ENCODE measurements at places on chromosomes 7 and 10.

DNA sequence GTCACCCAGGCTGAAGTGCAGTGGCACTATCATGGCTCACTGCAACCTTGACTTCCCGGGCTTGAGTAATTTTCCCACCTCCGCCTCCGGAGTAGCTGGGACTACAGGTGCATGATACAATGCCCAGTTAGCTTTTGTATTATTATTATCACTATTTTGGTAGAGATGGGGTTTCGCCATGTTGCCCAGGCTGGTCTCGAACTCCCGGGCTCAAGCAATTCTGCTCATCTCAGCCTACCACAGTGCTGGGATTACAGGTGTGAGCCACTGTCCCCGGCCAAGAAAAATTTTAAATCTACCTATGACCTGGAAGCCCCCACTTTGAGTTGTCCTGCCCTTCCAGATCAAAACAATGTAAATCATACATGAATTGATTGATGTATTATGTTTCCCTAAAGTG is 38.8 kb downstream of the CCDC6 start:
- no peak for DNase-seq

- no peak for DNase-seq
Measured at GRCh38 chr10:110076559-110077318, 69.0 kb downstream of the ADD3 start.

DNA sequence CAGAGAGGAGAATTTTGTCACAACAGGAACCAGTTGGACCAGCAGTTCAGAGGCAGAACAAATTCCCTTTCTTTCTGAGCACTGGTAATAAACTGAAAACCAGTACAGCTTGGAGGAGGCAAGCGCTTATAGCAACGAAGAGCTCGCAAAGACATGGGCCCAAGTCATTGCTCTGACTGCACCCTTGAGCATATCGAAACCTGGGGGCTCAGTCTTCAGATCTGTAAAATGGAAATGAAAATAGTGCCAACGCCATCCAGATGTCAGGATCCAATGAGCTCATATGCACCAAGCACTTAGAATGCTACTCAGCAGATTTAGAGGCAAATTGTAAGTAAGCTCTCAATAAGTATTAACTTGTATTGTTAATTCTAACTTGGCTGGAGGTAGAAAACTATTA is 14.4 kb upstream of the CALU start:
- DNase-seq, result no peak

DNA sequence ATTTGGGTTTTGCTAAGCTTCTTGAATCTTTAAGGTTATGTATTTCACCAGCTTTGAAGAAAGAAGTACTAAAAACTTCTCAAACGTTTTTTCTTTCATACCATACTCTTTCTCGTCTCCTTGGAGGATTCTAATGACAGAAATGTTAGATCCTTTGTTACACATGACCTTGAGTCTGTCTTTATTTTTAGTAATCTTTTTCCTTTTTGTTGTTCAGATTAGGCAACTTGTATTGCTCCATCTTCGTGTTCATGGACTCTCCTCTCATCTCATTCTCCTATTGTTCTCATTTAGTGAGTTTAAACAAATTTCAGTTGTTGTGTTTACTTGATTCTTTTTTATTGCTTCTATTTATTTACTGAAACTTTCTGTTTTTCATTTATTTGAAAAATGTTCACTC is 73.7 kb downstream of the WDFY4 start:
- no peak for DNase-seq

DNA sequence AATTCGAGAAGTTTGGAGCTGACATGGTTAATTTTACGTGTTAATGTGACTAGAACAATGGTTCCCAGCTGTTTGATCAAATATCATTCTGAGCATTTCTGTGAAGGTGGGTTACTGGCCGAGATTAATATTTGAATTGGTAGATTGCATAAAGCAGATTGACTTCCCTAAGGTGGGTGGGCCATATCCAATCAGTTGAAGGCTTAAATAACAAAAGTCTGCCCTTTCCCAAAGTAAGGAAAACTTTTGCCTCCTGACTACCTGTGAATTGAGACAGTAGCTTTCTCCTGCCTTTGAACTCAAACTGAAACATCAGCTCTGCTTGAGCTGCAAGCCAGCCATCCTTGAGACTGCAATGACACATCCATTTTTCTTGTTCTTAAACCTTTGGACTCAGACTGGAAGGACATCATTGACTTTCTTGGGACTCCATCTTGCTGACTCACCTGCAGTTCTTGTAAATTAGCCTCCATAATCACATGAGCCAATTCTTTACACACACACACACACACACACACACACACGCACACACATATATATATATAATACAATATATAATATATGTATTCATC is 63.1 kb upstream of the LRRTM3 start:
- no peak for DNase-seq

GRCh38 chr7:20440472-20441105 is 109.9 kb downstream of the ITGB8 start:
- no peak for DNase-seq

DNA sequence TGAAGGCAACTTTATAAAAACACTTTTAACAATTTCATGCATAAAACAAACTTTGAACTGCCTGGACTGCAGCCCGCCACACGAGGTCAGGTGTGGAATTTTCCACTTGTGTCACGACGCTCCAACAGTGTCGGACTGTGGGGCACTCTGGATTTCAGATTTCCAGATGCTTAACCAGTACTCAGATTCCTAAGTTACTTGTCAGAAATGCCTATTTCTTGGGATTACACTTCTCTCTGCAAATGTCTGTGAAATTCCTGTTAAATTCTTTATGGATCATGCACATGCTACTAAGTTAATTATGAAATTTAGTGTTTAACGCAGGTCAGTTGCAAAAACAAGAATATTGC is 473 bp upstream of the GPER1 start:
- DNase-seq, result no peak

DNA sequence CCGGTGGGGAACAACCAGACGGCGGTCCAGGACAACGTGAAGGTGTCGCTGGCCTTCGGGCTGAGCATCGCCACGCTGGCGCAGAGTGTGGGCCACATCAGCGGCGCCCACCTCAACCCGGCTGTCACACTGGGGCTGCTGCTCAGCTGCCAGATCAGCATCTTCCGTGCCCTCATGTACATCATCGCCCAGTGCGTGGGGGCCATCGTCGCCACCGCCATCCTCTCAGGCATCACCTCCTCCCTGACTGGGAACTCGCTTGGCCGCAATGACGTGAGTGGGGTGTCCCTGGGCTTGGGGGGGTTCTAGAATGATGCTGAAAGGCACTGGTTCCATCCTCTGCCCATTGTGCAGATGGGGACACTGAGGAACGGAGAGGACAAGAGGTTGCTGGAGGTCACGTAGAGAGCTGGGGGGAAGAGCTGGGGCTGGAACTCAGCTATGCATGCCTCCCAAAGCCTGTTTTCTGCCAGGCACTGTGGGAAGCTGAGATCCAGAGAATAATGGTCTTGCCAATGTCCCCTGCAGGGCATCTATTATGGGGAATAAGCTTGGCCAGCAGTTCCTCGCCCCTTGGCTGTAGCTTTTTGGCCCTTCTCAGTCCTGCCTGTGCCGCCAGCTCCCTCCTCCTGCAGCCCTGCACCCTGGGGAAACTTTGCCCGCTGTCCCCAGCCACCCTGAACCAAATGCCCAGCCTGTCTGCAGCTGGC is 523 bp downstream of the AQP1 start:
- no peak for DNase-seq

GRCh38 chr10:52172581-52172980 is 141.5 kb upstream of the DKK1 start:
- DNase-seq, result no peak

- peak; percentile 89 for DNase-seq
Measured at GRCh38 chr10:110802551-110803238, 69.0 kb upstream of the PDCD4 start.

DNA sequence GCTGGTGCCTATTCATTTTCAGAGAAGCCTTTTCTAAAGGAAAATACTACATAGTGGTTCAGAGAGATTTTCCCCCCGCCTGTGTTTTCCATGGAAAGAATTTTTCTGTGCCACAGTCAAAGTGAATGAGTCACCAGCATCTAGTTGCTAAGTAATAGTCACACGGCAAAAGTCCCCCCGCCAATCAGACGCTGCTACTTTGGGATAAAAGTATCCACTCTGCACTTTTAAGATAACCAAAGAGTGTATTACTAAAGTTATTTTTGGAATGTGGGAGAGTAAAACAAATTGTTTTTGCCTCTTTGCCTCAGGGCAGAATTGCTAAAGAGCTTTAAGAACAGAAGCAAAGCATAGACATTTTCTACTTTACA is 23.5 kb downstream of the ABLIM1 start:
- DNase-seq, result no peak

- DNase-seq, result no peak
Measured at GRCh38 chr7:74657692-74658177, at the start of gene GTF2I. GTF2I (plus strand) TSS chr7:74657718; CDS start chr7:74689129, 31,411 bp downstream.

- no peak for DNase-seq
Measured at GRCh38 chr10:116104210-116104932, 168.6 kb downstream of the GFRA1 start.

DNA sequence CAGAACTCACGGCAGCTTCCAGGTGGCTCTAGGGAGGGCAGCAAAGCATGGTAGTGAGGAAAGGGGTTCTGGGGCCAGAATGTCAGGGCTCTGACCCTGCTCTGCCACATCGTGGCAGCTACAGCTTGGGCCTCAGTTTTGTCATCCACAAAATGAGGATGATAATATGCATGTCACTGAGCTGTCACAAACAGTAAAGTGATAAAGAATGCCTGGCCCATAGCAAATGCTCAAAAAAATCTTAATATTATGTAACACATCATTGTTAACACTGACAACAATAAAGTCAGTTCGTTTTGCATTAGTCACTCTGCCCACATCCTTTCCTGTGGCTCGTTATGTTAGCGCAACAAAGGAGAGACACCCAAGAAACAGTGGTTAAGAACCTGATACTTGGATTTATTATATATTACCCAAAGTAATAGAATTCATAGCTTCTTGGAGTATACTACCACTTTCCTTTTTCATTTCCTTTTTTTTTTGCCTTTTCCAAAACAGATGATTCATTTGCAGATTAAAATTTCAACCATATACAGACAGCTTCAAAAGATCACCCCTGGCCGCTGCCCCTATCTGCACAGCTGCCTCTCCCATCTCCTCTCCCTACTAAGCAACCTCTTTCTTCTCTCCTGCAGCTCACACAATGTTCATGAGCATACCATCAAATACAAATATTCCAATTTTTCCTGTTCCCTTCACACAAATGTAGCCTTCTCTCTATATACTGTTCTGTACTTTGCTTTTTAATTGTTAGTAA is 45.5 kb upstream of the DDC start:
- DNase-seq, result no peak

GRCh38 chr10:20085115-20085514 is 268.9 kb downstream of the PLXDC2 start:
- DNase-seq, result no peak

DNA sequence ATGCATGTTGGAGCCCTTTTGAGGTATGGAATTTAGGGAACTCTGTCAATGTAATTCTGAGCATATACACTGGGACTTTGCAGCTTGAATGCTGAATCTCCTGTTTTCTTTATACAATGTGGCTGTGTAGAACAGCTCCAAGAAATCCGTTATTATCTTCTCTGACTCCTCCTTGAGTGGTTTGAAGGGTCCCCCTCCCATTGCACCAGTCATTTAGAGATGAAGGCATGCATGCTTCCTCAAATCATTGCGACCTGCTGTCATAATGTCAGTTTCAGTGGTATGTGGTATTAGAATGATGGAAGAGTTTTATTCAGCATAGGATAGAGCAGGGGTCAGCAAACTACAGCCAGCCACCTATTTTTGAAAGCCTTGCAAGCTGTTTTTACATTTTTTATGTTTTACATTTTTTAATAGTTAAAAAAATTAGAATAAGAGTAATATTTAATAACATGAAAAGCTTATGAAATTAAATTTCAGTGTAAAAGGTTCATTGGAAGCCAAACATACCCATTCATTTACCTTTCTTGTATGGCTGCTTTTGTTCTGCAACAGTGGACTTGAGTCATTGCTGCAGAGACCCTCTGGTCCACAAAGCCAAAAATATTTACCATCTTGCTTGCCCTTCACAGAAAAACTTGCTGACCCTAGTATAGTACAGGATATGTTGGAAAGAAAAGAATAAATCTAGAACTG is 8.1 kb downstream of the STK17A start:
- no peak for DNase-seq

GRCh38 chr10:75497997-75498883 is 66.8 kb downstream of the LRMDA start:
- DNase-seq, result no peak

GRCh38 chr10:86594535-86594934 is 59.8 kb upstream of the OPN4 start:
- no peak for DNase-seq

DNA sequence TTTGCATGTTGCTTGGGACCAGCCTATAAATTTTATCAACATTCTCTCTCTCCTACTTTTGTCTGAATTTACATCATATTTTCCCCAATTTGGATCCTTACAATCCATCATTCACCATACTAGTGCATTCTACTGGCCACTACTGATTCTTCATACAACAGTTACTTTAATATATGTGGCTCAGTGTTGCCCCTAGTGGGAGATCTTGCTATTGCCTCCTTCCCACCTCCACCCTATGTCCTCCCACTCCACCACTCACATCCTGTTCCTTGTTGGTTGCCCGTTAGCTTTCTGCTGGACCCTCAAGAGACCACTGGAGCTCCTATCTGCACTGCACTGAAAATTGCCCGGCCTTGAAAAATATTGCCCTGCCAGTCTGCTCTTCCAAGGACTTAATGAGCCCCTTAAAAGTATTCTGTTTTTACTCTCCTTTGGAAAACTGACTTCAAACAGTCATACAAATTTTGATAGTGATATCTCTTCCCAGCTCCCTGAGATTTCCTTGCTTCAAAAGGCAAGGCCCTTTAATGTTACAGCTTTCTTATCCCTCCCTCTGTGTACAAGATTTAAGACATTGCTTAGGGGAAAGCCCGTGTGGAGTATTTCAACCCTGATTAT is 243.2 kb upstream of the TMEM229A start:
- no peak for DNase-seq

DNA sequence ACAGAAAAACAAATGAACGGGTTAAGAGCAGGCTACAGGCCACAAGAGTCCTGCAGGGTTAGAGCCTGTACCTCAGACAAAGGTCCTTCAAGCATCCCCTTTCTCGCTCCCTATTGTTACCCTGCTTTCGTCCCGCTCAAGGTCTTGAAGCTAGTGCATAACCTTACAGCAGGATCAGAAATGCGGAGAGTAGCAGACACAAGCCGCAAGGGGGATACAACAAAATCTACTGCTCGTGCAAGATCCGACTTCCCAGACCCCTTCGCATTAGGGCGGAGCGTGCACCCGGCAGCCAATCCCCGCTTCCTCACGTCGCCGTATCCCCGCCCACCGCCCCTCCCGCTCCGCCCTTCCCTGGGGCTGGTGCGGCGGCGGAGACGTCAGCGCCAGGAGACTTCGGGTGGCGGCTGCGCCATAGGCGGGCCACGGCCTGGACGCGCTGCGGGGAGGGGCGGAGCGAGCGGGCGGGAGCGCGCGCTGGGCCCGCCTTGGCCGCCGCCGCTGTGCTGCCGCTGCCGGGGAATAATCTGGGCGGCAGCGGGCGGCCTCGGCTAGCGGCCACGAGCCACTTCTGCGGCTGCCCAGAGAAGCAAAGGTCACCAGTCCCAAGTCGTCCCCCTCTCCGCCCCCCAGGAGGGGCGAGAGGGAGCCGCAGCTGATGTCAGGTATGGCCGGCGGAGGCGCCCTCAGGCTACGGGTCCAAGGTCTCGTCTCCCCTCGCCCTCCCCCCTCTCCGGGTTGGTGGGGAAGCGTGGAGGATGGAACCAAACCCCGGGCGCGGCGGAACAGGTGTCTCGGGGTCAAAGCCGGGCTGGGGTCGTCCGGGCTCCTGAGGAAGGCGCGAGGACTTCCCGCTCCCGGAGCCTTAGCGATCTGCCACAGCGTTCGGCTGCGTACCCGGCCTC is at the start of gene C1GALT1:
Gene C1GALT1 (plus strand): TSS at position 389 of the 905 bp plus-strand sequence. CDS start 51,776 bp downstream, outside the sequence.
- DNase-seq, result peak; percentile 99

GRCh38 chr10:96352582-96352981 is 6.2 kb downstream of the OPALIN start:
- no peak for DNase-seq
